ENCODE measurements at places on chromosomes 1 and 21. TPM values are rescaled to one million over a fixed set of nuclear protein-coding genes. Genes with fewer than 3 reads are reported as not detected.

DNA sequence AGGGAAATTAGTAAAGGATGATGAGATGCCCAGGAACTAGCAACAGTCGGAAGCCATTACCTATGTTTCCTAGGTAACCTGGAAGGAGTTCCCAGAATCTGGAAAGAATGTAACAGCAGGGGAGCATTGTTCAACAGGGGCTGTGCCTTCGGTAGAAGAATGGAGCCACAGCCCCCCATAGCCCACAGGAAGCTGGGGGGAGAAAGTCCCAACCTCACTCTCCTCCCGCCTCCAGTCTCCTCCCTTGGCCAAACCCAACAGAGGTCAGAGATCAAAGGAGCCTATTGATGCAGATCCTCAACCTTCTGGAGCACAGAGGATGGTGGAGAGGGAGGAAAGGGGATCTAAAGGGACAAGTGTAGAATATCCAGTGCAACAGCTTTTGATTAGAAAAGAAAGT lies 131.5 kb upstream of the SLC44A3 start:
- no peak for DNase-seq

GRCh38 chr1:245812278-245812677 lies 657.5 kb downstream of the KIF26B start:
- no peak for DNase-seq

DNA sequence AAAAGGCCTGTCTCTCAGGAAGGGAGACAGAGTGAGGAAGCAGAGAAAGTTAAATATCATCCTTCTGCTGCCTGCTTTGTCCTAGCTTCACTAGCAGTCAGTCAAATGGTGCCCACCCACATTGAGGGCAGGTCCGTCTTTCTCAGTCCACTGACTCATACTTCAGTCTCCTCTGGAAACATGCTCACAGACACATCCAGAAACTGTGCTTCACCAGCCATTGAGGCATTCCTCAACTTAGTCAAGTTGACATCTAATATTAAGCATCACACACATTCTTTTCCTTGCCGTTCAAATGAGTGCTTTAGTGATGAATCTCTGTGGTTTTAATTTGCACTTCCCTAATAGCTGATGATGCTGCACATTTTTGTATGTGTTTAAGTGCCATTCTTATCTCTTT lies 777.8 kb upstream of the PRMT6 start:
- no peak for DNase-seq

DNA sequence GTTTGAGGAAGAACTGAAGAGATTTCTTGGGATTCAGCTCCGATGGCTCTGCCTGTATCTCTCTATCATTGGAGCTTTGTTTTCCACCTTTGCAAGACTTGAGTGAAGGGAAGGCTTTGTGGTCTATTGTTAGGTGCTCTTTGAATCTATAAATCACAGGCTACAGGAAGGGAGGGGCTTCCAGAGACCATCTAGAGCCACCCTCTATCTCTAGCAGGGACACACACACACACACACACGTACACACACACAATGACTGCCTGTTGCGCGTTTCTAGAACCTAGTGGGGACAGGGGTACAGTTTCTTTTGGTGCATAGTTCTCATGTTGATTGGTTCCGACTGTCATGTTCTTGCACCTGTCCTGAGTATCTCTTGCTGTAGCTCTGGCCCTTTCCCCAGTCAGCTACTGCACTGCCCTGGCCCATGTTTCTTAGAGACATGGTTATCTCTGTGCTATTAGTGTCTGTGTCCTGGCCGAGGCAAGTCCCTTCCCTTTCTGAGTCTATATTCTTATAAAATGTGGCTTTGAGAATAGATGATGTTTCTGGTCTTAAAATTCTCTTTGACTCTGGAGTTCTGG lies 60.7 kb downstream of the MAN1C1 start:
- DNase-seq = no peak

DNA sequence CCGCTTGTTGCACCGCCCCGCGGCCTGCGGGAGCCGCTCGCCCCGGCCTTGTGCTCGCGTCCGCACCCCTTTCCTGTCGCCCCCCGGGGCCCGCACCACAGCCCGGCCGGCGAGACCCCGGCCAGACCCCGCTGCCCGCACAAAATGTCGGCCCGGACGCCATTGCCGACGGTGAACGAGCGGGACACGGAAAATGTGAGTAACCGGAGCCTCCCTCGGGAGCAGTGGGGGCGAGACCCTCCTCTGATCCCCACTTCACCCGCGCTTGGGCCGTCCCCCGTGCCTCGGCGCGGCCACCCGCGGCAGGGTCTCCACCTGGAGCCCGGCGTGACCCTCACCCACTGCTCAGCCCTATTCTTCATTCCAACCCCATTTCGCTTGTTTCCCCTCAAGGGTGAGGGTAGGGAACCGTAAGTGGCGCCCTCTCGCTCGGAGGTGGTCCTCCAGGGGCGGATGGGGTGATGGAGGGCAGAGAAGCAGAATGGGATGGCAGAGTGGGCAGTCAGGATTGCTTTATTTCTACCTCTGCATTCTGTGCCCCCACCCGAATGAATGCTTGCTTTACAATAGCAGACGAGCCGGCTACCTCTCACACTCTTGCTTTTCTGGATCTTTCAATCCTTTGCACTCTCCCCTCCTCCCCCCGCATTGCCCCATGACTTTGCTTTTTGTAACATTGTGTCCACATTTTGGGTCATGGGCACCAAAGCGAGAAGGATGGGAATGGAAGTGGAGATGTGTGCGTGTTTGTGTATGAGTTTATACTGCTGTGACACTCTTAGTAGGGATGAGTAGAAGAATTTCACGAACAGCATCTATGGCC lies 954 bp downstream of the MARK1 start:
- peak; percentile 45 for DNase-seq

GRCh38 chr1:74641876-74642275 lies 31.7 kb downstream of the ERICH3 start:
- DNase-seq = no peak

GRCh38 chr1:168195199-168196135 lies 16.7 kb downstream of the TIPRL start:
- no peak for DNase-seq

DNA sequence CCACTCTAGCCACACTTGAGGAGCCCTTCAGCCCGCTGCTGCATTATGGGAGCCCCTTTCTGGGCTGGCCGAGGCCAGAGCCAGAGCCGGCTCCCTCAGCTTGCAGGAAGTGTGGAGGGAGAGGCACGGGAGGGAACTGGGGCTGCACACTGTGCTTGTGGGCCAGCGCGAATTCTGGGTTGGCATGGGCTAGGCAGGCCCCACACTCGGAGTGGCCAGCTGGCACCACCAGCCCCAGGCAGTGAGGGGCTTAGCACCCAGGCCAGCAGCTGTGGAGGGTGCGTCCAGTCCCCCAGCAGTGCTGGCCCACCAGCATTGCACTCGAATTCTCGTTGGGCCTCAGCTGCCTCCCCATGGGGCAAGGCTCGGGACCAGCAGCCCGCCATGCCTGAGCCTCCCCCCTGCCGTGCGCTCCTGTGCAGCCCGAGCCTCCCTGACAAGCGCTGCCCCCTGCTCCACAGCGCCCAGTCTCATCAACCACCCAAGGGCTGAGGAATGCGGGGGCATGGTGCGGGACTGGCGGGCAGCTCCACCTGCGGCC lies 785.9 kb upstream of the TPTE start:
- no peak for DNase-seq

DNA sequence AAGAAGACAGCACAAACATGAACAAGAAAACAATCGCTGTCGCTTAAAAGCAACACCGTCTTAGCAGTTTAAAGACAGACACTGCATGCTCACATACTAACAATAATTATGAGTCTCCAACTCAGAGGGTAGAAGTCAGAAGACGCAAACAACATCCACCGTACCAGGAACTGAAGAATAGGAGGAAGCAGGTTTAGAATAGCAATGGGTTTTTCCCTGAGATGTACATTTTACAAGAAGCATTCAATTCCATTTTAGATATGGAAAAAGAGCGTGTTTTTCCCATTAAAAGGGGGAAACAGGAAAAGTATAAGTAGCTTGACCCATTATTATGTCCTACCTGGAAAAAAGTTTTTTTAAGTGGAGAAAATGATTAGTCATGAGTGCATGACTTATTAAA lies 34.5 kb upstream of the KCNE1 start:
- DNase-seq = no peak

- DNase-seq = no peak
Observed at GRCh38 chr1:192545896-192546521, 29.6 kb upstream of the RGS1 start.

DNA sequence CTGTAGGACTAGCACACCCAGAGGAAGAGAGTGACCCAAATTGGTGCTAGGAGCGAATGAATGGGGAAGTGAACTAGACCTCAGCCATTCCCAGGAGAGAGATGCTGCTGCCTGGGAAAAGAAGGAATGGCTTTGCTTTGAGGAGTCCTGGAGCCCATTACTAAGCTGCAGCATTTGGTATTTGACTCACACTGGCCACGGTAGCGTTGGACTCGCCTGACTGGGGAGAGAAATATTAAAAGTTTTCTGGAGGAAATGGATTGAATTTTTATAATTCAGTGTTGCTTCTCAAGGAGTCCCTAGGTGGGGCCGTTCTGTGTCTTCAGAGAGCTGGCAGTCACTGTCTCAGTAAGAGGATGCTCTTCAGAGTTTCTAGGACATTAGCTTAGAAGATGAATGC lies 40.2 kb downstream of the PIK3CD start:
- DNase-seq = no peak

DNA sequence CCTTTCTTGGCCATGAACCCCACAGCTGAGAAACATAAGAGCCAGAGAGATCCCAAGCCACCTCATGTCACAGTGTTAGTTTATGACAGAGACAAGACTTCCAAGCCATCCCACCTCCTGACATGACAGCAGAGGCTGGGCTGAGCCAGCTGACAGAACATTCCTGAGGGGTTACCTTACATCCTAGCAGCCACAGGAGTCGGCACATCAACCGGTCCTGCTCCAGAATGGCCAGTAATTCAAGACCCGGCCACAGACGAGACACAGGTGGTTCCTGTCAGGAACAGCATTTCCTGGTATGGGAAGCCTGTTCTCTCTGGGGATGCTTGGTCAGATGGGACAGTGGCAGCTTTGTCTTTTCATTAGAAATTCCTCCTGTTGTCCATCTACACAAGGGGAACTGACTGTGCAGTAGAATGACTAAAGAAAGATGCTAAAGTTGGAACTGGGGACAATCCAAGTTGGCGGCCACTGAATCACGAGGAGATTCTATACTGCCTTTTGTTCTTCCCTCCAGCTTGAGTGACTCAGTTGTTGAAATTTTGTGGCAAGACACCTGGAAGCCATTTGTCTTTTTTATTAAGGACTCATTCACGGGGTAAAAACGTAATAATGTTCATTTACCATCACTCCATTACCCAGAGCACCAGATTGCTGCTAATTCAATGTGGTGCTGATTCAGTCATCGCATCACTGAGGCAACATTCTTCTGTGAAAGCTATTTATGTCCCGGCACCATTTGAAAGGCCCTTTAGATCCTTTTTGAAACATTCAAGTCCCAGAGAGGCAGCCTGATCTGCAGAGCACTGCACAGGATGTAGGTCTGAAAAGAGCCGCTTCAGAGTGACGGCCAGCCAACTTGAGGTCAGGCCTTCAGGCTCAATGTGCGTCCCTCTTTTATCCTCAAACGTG lies 37.2 kb upstream of the NPL start:
- no peak for DNase-seq

- DNase-seq = no peak
Observed at GRCh38 chr1:197696372-197696771, 78.9 kb downstream of the DENND1B start.

DNA sequence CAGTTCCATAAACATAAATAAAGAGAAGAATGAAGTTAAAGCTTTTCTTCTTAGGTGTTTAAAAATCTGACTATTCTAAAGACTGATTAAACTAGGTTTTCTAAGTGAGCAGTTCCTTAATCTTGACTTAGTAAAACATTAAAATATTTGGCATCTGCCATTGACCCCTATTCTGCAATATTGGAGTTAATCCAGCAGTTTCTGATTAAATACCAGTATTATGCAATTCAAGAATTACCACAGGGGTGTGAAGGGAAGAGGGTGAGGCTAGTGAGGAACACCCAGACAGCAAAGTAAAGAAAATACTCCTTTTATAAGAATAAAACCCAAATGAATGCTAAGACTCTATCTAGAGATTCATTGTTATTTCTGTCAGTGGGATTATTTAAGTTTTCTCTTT lies 40.9 kb downstream of the CLIC4 start:
- DNase-seq = no peak

- no peak for DNase-seq
Observed at GRCh38 chr1:203346769-203347102, 4.2 kb downstream of the FMOD start.

DNA sequence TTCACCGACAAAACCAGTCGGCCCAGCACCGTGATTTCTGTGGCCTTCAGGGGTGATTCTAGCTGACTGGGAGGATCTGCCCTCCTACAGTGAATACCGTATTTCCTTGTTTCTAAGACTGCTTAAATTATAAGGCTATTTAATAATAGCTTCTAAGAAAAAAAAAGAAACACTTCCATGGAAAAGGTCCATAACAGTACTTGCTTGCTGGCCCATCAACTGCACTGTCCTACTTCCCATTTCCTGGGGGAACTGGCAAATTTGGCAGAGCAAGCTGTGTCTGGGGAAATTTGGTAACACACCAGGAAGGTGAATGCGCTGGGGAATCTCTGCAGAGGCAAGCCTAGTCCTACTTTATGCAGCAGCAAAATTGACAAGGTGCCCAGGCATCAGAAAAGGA lies 214.0 kb downstream of the ZNF326 start:
- DNase-seq = no peak

- no peak for DNase-seq
Observed at GRCh38 chr1:88043834-88044233, 640.2 kb upstream of the PKN2 start.

DNA sequence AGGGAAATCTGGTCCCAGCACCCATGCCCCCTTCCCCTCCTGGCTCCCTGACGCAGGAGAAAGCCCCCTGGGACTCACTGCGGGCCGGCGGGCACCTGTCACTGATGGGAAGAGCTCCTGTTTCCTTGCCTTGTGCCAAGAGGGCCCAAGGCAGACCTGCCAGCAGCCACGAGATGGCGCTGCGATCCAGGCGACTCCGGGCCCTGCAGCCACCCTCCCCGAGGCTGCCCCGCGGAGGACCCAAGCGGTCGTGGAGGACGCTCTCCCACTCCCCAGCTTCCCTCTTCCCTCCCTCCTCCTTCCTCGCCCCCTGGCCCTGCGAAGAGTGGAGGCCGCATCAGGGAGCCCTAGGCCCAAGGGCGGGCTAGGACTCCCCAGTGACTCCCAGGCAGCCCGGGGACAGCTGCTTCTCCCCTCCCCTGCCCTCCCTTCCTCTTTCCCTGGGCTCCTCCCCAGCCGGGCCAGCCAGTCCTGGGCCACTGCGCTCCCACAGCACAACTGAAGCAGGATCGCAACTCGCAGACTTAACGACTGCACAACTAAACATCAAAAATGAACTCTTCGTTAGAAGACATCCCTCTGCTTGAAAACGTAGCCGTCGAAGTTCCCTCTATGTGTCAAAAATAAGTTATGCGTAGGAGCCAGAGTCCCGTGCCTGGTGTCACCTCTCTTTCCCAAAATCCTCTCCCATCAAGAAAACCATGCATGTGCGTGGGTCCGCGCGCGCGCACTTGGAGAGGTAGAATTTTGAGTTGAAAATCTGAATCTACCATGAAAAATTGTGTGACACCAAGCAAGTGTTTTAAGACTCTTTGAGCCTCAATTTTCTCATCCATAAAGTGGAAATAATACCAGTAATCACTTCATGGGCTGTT lies 34.2 kb downstream of the BATF3 start:
- peak; percentile 82 for DNase-seq

Gene SH2D1B
- total RNA-seq = 1.3 TPM

Gene GREM2
- 6.0 TPM for total RNA-seq

Gene SPATA45
- not detected for total RNA-seq

Gene SAMSN1
- 6.5 TPM for total RNA-seq

Gene SDC3
- total RNA-seq = 9.8 TPM

Gene UBXN10
- 5.8 TPM for total RNA-seq
